Fibroblast of lung (primary cell): ENCODE measurements at places on chromosomes 3 and 15. TPM values are rescaled to one million over a fixed set of nuclear protein-coding genes. Genes with fewer than 3 reads are reported as not detected.

CHRNA3 gene
- total RNA-seq: not detected in 2 replicates

GOLGA8J gene
- under 0.01 TPM in 1 of 2 replicates, not detected in the other for total RNA-seq

- peak; percentile 84 for DNase-seq
These were observed 3.2 kb upstream of the FLNB start for GRCh38 chr3:58004973-58005372.

GRCh38 chr3:81735334-81735733, 26.1 kb downstream of the GBE1 start:
- no peak for DNase-seq

DNA sequence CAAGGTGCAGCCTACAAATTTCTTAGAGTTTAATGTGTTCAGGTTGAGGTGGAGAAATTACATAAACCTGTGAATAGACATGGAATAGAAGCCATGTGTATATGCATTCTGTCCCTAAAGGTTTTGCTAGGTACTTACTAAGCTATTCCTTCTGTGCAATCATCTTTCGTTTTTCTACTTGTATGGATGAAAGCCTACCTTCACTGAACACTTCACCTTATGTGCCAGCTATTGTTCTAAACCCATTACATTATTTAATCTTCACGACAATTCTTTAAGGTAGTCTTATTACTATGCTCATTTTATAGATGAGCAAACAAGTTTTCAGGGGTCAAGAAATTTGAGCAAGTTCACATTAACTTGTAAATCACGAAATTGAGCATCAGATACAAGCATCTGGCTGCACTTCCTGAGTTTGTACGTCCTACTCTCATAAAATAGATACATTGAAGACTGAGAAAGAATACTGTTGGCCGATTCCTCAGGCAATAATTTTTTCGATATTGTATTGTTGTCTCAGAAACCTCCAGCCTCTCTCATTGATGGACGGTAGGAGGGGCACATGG, 635 bp upstream of the RCN2 start:
- peak; percentile 2 for DNase-seq

- peak; percentile 65 for DNase-seq
These were observed 58.5 kb downstream of the RPL22L1 start for GRCh38 chr3:170811515-170811914.

DNA sequence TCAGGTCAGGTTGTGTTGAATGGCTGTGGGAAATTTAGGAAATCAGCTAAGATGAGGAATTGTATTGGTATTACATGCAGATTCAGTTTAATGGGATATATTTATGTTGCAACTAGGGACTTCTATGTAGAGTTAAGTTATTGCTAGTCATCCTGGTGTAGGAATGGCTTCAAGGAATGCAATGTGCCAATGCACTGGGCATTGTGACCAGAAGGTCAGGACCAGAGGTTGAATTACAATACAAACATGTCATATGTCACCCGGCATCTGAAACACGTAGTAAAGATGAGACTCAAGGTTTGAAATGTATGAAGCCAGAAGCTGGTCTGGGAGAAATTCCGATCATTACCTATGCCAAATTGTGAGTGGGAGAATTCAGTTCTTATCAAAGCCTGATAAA, 11.7 kb upstream of the GAP43 start:
- no peak for DNase-seq

DNA sequence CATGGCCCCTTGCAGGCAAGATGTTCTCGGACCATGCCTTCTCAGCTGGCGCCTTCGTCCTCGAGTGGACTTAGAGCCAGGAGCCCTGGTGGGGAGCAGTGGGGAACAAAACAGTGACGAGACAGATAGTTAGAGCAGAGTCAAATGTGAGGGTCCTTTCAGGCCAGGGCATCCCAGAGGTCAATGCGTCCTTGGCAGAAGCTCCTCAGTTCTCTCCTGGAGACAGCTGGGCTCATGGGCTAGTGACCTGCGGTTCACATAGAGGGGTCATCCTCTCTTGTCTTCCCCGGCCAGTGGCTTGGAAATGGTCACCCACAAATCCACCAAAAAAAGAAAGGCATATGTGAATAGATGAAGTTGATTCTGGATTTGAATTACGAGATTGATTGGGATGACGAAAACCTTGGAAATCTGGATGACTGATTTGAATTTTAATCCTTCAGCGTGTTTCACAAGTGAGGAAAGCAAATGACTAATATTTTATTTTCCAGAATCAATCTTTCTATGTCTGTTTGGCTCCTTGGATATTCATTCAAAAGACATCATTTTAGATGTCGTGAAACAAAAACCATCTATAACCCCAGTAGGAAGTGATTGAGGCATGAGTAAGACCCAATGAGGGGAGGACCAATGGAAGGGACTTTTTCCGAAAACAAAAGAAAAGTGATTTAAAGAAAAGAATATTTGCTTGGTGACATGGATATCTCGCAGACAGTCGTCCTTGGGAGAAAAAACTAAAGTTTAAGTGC, 84.5 kb downstream of the ASB7 start:
- peak; percentile 90 for DNase-seq

DNA sequence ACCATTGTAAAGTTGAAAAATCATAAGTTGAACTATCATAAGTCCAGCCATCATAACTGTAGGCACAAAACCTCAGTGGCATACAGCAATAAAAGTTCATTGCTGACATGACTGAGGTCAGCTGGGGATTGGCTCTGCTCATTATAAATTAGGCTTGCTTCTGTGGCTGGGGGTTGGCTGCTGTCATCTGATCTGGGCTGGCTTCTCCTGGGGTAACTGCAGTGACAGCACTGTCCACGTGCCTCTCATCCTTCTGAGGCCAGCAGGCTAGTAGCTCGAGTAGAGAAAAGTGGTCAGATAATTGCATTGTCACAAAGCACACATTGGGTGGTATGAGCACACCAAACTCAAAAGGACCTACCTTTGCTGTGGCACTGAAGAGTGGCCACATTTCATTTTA, 31.3 kb downstream of the CMTM7 start:
- no peak for DNase-seq

- DNase-seq: peak; percentile 89
These were observed 41.8 kb downstream of the ITGA11 start for GRCh38 chr15:68389936-68390817.

GRCh38 chr15:98916826-98917225, 90.8 kb downstream of the PGPEP1L start:
- no peak for DNase-seq

- no peak for DNase-seq
These were observed 21.6 kb downstream of the LINS1 start for GRCh38 chr15:100580414-100580813.

GRCh38 chr15:70329179-70329578, 231.5 kb upstream of the TLE3 start:
- no peak for DNase-seq
